ENCODE measurements at places on chromosomes 7 and 10. TPM values are rescaled to one million over a fixed set of nuclear protein-coding genes. Genes with fewer than 3 reads are reported as not detected.

GRCh38 chr10:47299611-47300428, at the start of gene GDF10:
GDF10 (plus strand) TSS chr10:47300197; CDS start chr10:47300652, 455 bp downstream.
- no peak for DNase-seq

DNA sequence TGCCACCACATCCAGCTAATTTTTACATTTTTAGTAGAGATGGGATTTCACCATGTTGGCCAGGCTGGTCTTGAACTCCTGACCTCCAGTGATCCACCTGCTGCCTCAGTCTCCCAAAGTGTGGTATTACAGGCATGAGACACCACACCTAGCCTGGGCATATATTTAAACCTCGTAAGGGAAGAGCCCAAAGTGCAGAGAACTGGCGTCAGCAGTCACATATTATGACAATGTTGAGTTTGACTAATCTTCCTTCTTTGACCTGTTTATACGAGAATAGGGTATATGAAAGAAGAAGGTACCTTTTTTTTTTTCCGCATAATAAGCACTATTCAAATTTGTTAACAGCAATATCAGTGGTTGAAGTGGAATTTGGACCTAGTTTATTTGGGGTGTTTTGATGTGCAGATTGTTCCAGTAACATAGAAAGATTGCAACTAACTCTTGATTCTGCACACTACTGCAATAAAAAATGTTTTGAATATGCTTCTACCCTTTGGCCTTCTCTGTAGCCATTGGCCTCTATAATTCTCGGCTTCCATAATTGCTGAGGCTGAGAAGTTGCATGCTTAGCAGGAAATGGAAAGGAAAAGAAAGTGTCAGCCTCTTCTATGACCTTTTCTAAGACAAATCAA, 55.9 kb downstream of the MINPP1 start:
- no peak for DNase-seq

Gene LIPN
- total RNA-seq, result not detected

Gene SPDYE9
- not detected for total RNA-seq

DNA sequence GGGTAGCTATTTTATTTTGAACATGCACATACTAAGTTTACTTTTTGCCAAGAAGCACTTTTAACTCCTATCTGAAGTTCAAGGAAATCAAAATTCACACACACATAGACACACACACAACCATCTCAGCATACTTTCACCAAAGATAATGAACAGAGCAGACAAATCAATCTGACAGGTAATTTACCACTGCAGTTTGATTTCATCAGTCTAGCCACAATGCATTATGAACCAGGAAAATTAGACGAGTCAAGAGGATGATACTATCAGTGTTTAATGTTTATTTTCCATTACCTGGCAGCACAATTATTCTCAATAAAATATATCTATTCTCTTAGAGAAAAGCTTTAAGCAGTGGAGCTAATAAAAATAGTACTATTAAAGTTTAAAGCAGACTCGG, 147.9 kb downstream of the ARHGAP12 start:
- no peak for DNase-seq

Gene AP4M1
- 8.2 TPM for total RNA-seq

- DNase-seq, result no peak
These were observed 22.3 kb upstream of the ARHGAP22 start for GRCh38 chr10:48626986-48627731.

Gene ANKRD61
- not detected for total RNA-seq

Gene ABCC2
- total RNA-seq, result 181 TPM

DNA sequence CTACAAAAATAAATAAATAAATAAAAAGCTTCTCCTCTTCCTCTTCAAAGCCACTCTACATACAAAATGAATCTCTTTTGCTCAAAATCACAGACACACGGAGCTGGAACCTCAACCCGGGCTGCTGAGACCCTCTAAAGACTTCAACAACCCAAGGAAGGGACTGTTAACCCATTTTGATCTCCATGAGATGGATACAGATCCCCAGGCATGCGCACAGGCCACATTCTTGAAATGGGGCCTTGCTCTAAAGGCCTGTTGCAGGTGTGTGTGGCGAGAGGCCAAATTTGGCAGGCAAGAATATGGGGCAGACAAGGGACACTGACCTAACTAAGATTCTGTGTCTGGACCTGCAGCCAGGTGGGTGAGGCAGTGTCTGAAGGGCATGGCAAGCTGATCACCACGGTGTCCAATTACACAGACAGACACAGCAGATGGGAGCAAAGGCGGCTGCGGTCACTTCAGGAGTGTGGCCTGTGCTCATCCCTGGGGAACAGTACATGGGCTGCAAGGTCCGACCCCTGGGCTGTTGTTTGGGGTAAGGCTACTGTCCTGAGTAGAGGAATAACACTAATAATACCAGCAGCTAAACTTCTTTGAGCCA, 219.8 kb downstream of the HECW1 start:
- no peak for DNase-seq

- DNase-seq, result peak; percentile 90
These were observed 312.0 kb upstream of the ZMIZ1 start for GRCh38 chr10:78756604-78757343.

Gene EFCAB10
- total RNA-seq, result 0.40 TPM

DNA sequence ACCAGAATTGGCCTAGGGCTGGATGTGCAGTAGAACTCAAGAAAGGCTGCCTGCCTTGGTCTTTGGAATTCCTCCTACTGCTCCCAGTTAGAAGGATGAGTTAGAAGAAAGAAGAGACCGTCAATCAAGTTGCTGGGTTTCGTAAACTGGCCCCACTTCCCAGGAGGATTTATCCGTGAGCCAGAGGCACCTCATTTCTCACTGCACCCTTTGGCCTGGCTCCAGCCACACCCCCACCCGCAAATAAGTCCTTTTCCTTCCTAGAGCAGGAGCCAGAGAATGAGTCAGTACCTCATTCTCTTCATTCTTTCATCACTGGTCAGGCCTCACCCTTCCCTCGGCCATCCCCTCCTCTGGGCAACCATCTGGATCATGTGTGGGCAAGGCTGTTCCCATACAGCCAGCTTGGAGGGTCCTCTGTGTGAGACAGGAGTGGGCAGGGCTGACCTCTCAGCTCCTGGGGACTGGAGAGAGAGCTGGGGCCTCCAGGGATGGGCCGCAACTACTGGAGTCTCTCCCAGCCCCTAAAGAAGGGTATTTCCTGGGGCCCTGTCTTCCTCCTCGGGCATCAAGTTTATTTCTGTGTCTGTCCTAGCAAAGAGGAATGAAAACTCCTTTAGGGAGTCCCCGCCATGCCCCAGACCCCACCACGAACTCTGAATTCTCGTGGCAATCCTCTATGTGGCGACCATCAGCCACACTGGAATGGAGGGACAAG, 87.2 kb upstream of the DUSP5 start:
- DNase-seq, result peak; percentile 42

GRCh38 chr10:18162021-18162627, 21.9 kb downstream of the CACNB2 start:
- DNase-seq, result no peak

Gene GPNMB
- total RNA-seq, result 1.6 TPM

GRCh38 chr7:15446722-15447121, 115.1 kb downstream of the AGMO start:
- no peak for DNase-seq

- no peak for DNase-seq
These were observed 71.4 kb downstream of the WDR37 start for GRCh38 chr10:1127629-1128028.

DNA sequence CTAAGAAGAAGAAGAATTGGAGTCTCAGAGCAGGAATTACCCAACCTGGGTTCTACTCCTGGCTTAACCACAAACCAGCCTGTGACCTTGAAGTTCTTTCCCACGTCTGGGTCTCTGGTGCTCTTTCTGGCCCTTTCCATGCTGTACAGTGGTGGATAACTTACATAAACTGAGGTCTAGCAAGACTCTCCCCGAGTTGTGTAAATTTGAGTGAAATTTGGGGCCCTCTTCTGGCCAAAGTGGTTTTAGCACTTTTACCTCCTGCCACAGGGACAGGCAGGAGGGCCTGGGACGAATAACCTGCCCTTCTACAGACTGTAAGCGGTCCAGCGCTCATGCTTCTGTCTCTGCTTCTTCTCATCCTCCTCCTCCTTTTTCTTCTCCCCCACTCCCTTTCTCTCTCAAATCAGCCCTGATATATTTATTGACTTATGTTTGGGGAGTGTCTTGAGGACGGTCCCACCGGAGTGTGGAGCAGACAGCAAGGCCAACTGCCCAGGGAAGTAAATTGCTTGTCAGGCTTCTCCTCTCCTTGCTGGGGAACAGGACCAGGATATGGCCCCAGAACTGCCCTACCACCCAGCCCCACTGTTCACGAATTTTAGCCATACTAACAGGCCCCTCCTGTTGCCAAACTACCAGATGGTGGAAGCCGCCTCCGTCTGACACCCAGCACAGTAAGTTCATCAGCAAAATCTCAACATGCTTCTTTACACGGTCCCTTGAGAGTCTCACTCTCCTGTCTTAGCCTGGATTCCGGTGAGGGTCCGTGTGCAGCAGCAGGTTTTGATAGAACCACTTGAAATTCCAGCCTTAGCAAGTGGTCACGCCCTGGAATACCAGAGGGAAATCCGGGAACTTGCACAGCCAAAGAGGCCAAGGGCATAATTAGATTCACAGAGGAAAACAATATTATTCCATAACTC, 4.0 kb upstream of the SH3PXD2A start:
- peak; percentile 72 for DNase-seq

GRCh38 chr10:102611514-102612087, 32.7 kb upstream of the TRIM8 start:
- DNase-seq, result no peak

Data from HepG2 (cell line).